ENCODE measurements at places on chromosomes 2 and 18.

GRCh38 chr2:120542911-120543527, 192.6 kb upstream of the GLI2 start:
- DNase-seq: no peak

DNA sequence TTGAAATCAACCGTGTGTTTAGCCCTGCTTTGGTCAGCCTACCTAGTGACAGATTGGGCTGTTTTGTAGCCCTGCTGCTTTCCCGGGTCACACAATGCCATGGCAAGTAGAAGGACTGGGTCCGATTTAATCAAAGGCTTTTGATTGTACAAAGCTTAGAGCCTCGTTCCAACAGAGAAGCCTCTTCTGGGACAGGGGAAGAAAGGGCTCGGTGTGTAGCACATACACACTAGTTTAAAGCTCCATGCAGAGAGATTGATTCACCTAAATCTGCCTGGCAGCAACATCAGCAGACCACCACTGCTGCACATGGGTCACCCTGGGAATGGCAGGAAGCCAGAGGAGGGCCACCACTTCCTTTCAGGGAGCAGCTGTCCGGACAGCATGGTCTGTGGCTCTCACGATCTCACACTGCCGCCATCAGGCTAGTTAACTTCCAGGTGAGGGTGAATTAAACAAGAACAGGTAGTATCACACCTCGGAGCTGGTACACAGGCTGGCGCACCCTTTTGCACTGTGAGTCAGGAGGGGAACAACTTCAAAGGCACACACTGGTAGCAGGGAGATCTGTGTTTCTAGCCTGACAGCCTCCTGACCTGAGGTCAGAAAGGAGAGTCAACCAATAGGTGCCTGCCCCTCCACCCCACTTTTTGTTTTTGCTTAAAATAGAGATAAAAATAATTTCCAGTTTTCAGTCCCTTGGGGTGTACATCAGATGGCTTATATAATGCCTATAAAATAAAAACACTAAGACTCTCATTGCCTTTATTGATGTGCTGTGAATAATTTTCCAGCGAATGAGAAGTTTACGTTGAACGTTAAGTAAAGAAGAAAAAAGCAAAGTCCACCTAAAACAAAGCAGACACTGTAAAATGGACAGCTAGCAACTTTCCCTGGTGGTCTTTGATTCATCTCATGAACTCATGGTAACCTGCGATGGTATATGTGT, 108.5 kb downstream of the CDCA7 start:
- DNase-seq: no peak

GRCh38 chr18:45834306-45834705, 8.8 kb downstream of the SIGLEC15 start:
- DNase-seq: no peak

DNA sequence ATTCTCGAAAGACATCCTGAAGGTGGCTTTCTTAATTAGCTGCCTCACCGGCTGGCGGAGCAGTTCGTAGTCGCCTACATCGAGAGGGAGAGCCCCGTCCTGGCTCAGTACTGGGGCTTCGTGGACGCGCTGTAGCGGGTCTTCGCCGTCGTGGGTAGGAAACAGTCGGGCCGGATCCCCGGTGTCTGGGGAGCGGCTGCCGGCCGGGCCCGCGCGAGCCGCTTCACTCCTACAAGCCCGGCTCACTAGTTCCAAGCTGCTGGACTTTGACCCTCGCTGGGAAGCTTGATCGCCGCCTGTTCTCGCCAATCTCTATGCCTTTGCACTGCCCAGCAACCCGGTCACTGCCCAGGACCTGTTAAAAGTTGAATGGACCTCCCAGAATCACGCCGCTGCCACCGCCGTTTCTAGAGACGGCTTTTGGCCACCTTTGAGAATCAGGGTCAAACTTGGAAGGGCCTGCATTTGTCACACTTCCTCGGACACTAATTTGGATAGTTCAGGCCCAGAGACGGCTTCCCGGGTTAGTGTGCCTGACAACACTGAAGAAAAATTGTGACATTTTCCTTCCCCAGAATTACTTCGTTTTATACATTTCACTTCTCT, 41.4 kb upstream of the AKAIN1 start:
- peak; percentile 36 for DNase-seq

- no peak for DNase-seq
Measured at GRCh38 chr2:30636311-30636710, 170.9 kb downstream of the CAPN13 start.

GRCh38 chr2:241931976-241932898, 62.7 kb downstream of the RTP5 start:
- DNase-seq: no peak
